ENCODE measurements at places on chromosomes 7 and 10.

DNA sequence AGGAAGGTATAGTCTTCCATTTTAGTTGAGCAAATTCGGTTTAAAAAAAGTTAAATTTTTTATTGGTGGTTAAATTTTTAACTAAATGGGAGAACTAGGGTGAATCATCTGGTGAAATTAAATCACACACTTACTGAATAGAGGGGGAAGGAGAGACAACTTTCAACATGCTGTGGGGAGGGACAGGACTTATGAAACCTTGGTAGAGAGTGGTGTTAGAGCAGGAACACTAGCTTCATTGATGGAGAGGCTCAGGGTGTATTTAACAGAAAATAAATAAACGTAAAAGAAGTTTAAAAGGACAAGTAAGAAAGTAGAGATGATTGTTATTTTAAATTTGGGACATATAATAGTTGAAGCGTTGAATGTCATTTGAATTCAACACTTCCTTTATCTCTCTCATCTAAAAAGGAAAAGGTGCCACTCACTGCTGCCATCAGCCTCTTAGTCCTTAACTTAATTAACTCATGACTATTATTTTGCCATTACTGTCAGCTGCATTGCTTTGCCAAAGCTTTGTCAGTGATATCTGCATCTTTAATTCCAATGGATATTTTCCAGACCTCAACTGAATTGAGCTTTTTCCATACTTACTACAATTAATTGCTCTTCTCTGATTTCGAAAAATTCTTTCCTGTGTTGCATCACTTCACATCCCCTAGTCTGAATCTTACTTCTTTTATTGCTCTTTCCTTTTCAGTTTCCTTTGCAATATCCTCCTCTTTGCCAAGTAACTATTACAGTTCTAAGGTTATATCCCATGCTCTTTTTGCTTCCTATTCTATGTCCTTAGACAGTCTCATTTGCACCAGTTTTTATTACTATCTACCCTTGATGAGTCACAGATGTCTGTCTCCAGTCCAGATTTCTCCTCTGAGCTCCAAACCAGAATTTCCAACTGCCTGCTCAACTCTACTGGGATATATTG lies 71.7 kb downstream of the GNAT3 start:
- no peak for DNase-seq

GRCh38 chr7:69199041-69199440 lies 399.2 kb upstream of the AUTS2 start:
- DNase-seq = no peak

DNA sequence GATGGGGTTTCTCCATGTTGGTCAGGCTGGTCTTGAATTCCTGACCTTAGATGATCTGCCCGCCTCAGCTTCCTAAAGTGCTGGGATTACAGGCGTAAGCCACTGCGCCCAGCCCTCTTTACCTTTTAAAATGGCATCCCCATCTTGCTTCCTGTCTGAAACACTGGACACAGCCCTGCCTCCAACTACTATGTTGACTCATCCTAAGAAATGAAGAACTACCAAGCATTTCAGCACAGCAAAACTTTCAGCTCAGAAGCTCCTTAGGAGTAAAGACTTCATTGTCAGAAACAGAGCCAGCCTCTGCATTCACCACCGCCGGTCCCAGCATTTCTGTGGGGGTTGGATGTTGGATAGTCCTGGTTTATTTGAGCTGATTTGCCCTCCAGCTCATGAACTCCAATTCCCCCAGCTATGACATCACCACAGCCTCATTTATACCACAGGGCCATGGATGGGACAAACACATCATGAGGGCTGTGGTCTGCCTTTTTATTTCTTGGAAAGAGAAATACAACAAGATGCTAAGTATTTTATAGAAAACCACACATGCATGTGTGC lies 123.5 kb downstream of the ADCY1 start:
- no peak for DNase-seq

GRCh38 chr7:34842782-34843181 lies 184.8 kb downstream of the NPSR1 start:
- no peak for DNase-seq

- no peak for DNase-seq
Observed at GRCh38 chr7:51175316-51175991, 141.2 kb downstream of the COBL start.

DNA sequence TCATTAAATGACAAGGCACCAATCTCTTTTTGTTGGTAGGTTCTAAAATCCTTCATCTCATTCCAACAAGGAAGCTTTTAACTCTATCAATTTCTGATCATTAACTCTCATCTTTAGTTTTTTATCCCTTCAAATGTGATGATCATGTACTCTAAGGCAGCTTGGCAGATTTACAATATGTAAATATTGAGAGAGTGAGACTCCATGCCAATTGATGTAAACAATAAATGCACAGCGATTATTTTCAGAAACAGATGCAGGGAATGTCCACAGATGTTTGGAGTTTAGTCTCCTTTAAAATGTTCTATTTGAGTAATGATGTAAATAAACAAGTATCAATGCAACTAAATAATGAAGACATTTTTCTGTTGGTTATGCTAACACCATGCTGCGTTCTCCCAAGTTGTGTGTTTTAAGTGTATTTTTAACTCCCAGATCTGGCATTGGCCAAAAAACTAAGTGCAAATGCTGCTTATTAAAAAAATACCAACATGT lies 213.8 kb downstream of the AHR start:
- DNase-seq = peak; percentile 21

All from NCI-H146 (cell line).